ENCODE measurements at places on chromosomes 2 and 18.

- no peak for DNase-seq
Observed at GRCh38 chr2:230986520-230987136, 9.3 kb upstream of the SPATA3 start.

- DNase-seq: no peak
Observed at GRCh38 chr2:134281815-134282419, 28.0 kb downstream of the MGAT5 start.

DNA sequence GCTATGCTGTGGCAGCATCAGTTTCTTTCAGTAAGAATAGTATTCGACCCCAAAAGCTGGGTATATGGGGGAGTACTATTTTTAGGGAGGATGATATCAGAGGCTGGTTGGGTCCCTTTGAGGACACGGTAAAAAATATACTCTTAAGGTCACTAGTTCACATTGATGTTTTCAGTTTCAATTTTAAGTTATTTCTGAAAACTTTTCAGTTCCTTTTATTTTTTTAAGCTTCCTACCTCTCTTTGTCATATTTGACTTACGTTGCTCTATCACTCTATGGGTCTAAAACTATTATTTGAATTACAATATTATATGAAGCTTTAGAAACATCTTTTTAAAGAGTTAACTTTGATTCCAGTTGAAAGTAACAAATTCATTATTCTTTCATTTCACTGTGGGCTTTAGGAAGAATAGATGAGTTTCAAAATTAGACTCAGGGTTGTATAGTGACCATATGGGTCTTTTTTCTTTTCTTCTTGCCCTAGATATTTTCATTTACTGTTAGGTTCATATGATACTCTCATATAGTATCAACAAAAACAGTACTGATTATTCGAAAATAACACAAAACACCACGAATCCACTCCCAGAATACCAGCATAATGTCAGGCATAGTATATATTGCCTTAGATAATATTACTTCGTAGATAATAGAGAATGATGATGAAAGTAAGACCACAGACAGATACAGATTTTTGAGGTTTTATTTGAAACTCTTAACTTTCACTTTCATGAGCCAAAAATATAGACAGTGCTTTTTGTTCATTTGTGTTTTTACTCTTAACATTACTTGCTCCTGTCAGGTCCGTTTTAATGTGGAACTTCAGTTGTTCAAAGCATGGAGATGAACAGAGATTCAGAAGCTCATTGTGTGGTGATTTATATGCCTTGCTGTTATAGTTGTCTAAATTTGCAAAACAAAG lies 9.8 kb downstream of the RMDN2 start:
- DNase-seq: no peak

- no peak for DNase-seq
Observed at GRCh38 chr2:125041846-125042245, 1016.8 kb downstream of the CNTNAP5 start.

DNA sequence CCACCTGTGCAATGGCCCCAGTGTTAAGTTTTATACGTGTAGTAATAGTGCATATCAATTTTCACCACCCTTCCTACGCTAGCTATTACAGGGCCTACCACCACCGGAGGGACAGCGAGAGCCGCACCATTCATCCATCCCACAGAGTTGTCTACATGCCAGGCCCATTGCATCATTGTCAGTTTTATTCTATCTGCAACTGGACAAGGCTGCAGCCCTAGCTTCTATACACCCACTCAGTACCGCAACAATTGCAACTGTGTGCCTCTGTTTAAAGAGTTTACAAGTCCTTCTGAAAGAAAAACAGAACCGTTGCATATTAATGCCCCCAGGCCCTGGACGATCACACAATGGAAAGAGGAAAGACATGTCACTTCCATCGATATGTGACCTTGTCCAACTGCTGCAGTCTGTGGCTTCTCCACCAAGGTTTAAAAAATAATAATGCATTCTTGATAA lies 58.6 kb downstream of the ZEB2 start:
- no peak for DNase-seq

GRCh38 chr2:239500574-239501550 lies 100.0 kb upstream of the HDAC4 start:
- DNase-seq: no peak

GRCh38 chr2:162732946-162733698 lies 105.4 kb downstream of the KCNH7 start:
- no peak for DNase-seq

DNA sequence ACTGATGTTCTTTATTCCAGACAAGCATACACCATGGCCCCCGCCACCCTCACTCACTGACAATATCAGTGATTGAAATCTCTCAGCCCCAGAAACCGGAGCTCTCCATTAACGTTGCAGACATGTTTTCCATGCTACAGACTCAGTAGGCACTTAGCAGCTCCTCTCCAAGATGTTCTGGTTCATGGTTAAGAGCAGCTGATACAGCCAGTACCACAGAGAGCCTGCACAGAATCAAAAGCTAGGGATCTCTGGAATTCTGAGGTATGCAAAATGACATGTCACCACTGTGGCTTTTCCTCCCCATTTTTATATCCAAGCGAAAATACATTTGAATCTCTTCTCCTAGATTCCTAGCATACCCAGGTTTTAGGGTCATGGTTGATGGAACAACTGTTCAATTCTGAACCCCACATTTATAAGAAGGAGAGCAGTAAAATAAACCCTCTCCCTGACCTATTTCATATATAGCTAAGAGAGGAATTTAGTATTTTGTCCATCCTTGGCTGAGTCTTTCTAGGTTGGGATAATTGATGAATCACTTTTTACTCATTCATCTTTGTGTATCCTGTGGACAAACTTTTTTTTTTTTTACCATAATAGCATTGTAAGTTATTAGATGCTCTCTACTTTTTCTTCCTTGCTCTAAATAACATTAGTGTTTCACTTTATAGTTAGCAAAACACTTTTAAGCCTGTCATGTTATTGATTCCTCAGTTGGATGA lies 488.4 kb upstream of the PIK3C3 start:
- no peak for DNase-seq

DNA sequence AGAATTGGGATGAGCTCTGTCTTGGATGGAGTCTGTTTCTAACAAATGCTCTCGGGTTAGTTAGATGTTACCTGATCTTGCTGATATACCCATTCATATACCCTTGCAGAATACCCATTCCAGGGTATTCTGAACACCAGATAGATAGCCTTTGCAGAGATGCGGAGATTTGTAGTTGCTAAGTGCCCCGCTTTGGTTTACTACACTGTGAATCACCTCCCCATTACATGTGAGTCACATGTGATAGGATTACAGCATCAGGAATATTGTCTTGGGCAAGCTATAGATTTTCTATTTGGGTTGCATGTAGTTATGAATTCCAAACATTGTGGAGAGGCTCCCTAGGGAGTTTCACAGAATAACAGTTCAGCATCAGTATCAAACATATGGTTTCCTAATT lies 3.8 kb downstream of the VSNL1 start:
- DNase-seq: no peak

- no peak for DNase-seq
Observed at GRCh38 chr18:55302167-55302833, 285.7 kb downstream of the TCF4 start.

DNA sequence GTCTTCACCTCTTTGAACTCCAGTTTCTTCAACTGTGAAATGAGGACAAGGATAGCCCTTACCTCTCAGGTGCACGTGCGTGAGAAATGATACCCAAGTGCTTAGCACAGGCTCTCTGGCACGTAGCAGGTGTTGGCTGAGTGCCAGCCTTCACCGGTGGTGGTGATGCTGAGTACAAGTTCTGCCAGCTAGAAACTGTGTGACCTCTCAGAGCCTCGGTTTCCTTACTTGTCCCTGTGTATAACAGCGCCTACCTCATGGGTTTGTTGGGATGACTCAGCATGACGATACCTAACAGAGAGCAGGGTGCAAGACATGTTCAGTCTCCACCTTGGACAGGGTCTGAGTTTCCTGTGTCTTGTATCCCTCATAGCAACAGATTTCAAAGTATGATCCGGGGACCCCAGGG lies 205.1 kb downstream of the TNS1 start:
- DNase-seq: no peak

DNA sequence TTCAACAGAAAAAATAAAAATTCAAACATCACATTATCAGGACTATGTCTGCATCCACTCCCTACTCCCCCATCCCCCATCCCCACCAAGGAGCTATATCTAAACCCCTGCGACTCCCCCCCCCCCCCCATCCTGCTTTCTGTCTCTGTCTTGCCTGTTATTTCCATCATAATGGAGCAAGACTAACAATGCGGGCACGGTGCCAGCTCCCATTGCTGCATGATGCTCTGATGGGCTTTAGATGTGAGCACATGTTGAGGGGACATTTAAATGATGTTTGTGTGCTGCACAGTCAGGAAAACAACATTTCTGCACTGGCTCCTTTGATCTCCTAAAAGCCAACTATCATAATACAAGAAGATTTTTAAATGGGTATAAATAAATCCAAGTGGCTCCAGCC lies 644.2 kb upstream of the SETBP1 start:
- DNase-seq: no peak

DNA sequence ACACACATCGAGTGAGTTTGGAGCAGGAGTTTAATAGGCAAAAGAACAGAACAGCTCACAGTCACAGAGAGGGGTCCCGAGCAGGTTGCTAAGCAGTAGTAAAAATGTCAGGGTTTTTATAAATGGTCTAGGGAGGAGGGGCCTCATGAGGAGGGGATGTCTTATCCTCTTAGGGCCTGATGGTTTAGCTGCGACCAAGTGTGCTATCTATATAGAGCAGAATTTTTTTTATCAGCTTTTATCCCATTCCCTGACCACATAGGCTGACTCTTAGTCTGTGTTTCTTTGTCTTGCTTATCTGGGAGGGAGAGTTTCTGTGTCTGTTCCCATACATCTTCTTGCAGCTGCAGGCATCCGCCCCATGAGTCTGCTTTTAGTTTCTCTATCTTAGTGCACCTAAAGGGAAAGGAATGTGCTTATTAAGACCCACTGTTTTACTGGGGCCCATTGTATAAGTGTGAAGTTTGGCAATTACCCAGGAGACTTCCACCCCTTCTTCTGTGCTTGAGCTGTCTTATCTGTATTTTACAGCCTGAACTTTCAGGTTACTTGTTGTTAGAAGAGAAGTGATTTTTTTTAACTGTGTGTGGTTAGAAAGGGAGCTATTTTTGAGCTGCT lies 30.4 kb upstream of the GMCL1 start:
- DNase-seq: no peak

- DNase-seq: no peak
Observed at GRCh38 chr18:77131652-77132368, 773 bp downstream of the MBP start.

DNA sequence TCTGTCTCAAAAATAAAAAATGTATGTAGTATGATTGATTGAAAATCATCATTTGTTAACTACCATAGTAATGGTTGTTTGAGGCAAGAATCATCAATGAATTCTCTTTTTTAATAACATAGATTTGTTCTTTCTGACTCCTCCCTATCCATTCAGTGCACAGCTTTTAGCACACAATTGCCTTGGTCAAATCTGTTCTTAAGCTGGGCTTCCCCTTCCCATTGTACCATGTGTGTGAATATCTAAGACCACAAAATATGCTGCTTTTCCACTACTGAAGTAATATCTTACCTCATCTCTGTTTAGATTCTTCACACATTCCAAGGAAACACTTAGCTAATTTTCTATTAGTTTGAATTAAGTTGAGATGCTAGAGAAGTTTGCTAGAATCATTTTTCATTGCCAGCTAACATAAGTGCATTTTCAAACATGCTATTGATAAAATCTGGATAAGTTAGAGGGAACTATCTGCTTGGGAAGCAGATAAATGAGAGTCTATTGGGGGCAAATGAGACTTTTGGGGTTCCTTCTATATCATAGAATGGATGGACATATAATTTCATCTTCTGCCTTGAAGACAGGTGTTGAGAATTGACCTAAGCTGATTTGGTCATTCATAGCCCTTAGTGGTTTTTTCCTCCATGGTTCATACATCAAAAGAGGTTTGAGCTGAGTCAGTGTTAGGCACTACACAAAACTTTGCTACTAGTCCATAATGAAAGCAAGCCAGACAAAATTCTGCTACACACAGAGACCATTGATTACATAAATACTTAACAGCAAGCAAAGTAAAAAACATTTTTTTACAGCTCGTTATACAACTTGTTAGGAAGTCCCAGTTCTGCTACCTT lies 231.9 kb downstream of the PLCL1 start:
- no peak for DNase-seq

- no peak for DNase-seq
Observed at GRCh38 chr2:230668184-230668938, 44.3 kb upstream of the CAB39 start.

DNA sequence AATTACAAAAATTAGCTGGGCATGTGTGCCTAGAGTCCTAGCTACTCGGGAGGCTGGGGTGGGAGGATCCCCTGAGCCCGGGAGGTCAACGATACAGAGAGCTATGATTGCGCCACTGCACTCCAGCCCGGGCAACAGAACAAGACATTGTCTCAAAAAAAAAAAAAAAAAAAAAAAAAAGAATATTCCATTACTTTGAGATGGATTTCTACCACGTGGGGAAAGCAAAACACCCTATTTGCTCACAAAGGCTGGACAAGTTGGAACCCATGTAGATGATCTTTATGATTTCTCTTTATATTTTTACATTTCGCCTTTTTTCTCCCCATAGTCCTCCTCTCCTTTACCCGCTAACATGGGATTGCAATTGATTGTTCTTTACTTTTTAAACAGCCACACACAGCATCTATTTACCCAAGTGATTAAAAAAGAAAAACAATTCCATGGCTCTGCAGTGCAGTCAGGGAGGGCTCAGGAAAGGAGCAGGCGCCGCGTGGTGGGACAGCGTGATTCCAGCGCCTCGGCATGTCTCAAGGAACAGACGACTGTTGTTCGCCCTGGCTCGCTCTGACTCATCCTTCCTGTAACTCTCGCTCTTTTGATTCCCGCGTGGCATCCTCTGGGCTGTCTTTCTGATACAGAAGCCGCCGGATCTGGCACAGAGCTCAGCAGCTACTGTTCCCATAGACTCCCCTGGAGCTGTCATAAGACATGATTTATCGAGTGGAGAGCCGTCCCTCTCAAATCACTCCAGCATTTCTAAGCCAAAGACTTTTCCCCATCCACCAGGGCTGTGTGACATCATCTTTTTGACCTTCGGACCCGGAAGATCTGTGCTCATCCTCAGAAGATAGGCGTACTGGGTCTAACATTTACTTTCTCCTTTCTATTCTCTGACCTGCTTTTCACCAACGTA lies 230.4 kb upstream of the AGAP1 start:
- DNase-seq: no peak

GRCh38 chr2:13682540-13683272 lies 949.8 kb upstream of the LRATD1 start:
- no peak for DNase-seq

GRCh38 chr2:208541989-208542464 lies 135.4 kb downstream of the PTH2R start:
- DNase-seq: no peak

DNA sequence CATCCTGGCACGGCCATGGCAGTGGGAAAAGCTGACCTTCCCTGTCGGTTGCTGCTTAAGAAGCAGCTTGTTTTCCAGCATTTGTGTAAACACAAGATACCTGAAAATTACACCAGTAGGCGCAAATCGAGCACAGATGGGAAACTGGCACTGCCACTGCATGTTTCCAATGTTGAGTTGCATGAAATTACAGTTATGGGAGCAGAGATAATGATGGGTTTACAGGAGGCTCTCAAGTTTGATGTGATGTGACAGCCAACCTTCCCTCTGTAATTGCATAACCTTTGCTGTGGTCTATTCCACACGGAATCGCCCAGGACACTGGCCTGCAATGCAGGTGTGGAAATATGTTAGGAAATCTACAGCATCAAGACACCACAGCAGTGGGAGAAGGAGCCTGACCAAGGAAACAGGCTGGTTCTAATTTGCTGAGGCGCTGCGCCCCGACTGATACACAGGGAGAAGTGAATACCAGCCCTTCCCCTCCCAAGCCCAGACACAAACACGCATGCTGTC lies 17.4 kb downstream of the GPR45 start:
- DNase-seq: no peak
